ENCODE measurements at places on chromosomes 4 and X.

DNA sequence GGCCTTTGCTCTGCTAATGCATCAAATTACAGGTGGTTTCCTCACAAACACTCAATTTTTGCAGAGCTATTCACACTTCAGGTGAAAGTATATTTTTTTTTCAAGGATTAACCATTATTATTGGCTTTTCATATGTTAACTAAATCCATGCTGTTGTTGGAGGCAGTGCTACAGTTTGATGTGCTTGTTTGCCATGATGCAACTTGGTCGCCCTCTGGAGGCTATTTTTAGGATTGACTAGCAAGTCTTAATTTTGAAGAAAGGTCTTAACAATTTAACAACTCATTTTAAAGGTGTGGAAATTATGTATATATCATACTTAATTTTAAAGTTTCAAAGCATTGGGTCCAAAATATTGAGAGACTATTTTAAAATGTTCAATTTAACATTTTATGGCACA is 168.8 kb upstream of the FAM47A start:
- no peak for DNase-seq

GRCh38 chr4:184728858-184729257 is 5.0 kb downstream of the CENPU start:
- no peak for DNase-seq

DNA sequence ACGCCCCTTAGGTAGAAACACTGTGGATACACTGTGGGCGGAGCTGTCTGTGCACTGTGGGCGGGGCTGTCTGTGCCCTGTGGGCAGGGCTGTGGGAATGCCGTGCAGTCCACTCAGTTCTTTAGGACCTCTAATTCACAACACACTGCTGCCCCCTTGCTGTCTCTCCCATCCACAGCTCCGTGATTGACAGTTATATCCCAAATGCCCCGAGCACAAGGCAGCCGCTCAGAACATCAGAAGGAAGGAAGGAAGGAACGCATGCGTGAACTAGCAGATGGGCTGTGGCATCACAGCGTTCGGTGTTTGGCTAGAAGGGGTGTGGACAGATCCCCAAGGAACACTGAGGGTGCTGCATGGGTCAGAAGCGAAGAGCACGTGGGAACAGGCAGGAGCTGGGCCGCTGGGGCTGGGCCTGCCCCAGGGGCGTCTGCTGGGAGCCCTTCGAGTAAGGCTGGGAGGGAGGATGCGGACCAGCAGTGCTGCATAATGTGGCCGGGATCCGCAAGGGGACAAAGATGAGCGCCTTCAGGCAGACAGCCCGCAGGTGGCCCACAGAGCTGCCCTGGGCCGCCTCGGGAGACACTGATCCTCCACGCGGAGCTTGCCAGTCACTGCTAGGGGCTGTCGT is 29.8 kb downstream of the ACOX3 start:
- DNase-seq: no peak

DNA sequence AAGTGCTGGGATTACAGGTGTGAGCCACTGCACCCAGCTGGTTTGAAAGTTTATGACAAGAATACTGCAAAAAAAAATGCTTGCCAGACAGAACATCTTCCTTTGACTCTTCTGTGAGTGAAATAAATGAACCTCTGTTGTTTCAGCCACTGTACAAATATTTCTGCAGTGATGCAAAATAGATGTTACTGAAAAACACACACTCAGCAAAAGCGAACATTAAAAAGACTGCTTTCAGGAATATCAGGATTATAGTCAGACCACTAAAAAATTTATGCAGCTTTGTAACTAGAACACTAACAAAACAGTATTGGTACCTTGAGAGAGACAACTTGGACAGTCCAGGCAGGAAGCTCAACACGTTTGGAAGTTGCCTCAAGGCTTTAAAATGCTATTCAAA is 16.9 kb upstream of the SEPSECS start:
- DNase-seq: no peak

- DNase-seq: no peak
These were observed 559.6 kb upstream of the AMOT start for GRCh38 chrX:113400193-113400704.

DNA sequence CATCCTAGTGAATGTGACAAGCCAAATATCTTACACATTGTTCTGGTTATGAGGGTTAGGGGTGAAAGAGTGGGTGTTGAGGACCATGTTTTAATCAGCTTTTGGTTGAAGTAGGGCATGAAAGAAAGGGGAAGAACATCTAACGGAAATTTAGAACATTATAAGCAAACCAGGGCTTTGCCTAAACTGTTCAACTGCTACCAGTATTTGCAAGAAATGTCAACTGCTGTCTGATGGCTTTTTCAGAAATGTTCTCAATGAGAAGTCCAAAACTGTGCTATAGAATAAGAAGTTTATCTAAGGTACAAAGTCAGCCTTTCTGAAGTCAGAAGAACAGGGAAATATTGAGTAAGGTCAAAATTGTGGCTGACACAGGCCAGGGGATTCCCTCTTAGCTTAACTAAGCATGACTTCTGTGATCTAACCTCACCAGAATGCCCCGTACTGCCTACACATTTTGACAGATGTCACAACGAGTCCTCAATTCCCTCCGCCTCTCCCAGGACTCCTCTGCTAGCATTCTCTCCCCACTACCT is 67.1 kb downstream of the DTHD1 start:
- no peak for DNase-seq

- DNase-seq: peak; percentile 4
These were observed 41.1 kb upstream of the FAM9C start for GRCh38 chrX:13085526-13085925.

GRCh38 chr4:57499786-57500185 is 389.6 kb upstream of the IGFBP7 start:
- DNase-seq: no peak
